CD4-positive, alpha-beta T cell treated with Interleukin-17A for 4 hours (primary cell): ENCODE measurements at places on chromosomes 2 and 18.

- DNase-seq, result no peak
These were observed 118.3 kb downstream of the MAP3K20 start for GRCh38 chr2:173193925-173194324.

DNA sequence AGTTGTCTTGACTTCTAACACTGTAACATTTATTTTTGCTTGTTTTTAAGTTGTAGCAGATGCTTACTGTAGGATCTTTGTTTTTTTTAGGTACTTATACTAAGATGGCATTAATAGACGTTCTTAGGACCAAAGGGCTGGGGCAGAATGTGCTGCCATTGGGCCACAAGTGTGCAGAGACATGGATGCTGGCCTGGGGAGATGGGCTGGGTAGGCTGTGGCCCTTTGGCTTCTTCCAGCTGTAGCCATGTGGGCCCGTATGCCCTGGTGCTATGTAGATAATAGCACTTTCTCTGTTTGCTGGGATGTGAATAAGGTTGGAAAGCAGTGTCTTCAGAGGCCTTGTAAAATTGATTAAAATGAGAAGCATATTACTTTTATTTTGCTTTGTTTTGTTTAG is 18.8 kb downstream of the RAB31 start:
- DNase-seq, result no peak

DNA sequence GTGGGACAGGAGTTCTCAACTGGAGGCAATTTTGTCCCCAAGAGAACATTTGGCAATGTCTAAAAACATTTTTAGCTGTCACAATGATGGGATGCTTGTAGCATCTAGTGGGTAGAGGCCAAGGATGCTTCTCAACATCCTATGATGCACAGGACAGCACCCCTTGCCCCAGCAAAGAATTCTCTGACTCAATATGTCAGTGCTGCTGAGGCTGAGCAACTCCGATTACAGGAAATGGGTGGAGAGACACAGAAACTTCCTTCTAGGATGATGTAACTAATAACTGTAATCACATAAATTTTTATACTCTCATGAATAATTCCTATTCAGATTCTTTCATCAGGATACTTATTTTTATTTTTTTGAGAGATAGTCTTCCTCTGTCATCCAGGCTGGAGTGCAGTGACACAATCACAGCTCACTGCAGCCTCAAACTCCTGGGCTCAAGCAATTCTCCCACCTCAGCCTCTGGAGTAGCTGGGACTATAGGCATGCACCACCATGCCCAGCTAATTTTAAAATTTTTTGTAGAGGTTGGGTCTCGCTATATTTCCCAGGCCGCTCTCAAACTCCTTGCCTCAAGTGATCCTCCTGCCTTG is 120.3 kb upstream of the ACAA2 start:
- no peak for DNase-seq

DNA sequence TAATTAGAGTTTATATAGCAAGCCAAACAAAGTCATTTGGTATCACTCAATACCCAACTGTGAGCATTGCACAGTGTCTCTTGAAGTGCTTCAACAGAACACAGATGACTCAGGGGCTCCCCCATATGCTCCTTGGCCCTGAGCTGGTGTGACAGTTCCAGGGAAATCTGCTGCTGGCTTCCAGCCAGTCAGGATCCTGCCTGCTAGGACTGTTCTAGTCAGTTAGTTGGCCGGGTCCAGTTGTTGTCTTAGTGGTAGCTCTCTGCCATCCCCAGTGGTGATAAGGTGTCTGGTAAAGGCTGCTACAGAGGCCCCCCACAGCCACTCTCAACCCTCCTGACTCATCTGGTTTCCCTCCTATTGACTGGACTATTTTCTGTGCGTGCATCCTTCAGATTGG is 100.3 kb downstream of the IRS1 start:
- DNase-seq, result no peak

GRCh38 chr2:165586019-165586418 is 116.5 kb downstream of the CSRNP3 start:
- DNase-seq, result no peak

DNA sequence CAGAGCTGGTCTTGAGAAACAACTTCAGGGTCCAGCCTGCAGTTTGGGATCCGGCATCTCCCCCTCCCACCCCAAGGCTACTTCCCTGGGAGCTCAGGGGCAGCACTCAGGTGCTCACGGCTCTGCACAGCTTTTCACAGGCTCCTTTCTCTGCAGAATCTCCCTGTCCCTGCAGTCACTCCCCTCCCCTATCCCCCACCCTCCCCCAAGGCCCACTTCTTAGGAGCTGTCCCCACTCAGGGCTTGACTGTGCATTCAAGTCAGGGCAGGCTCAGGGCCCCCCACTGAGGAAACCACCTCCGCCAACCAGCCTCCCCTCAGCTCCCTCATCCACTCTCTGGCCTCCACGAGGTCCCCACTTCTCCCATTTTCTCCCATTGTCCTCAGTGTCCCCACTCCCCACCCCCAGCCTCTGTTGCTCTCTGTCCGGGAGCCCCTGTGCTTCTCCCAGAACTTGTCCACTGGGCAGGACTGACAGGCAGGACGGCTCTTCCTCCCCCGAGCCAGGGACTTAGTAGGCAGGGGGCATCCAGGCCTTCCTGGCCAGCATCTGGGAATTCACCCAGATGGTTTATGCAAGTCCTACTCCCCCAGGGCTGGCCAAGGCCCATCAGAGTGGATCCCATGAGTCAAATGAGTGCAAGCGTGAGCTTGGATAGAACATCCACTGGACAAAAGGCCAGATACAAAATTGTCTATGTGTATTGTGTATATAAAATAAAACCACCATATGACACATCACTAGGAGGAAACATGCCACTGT is 7.6 kb downstream of the NMUR1 start:
- DNase-seq, result no peak

GRCh38 chr18:62081761-62082294 is 105.0 kb downstream of the PIGN start:
- DNase-seq, result no peak
